ENCODE measurements at places on chromosomes 3 and 15.

GRCh38 chr3:194091141-194091540, 44.8 kb upstream of the HES1 start:
- no peak for DNase-seq

DNA sequence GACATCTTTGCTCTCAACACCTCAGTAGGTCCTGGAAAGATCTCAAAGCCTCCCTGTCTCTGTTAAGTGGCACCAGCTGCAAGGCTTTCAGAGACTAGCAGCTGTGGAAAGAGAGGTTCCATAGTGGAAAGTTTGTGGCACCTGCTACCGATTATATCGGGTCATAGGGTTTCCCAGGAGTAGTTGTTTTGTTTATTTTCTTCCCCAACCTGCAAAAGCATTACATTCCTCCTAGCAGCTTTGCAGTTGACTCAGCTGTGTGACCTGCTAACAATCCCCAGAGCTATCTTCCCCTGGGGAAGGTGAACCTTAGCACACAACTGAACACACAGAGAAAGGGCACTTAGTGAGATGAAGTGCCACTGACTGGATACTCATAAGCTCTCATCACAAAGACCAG, 598.9 kb upstream of the GRM7 start:
- DNase-seq: no peak

- DNase-seq: no peak
Observed at GRCh38 chr15:28106294-28107110, 7.4 kb upstream of the OCA2 start.

- peak; percentile 27 for DNase-seq
Observed at GRCh38 chr15:44550256-44550655, 13.3 kb downstream of the EIF3J start.

DNA sequence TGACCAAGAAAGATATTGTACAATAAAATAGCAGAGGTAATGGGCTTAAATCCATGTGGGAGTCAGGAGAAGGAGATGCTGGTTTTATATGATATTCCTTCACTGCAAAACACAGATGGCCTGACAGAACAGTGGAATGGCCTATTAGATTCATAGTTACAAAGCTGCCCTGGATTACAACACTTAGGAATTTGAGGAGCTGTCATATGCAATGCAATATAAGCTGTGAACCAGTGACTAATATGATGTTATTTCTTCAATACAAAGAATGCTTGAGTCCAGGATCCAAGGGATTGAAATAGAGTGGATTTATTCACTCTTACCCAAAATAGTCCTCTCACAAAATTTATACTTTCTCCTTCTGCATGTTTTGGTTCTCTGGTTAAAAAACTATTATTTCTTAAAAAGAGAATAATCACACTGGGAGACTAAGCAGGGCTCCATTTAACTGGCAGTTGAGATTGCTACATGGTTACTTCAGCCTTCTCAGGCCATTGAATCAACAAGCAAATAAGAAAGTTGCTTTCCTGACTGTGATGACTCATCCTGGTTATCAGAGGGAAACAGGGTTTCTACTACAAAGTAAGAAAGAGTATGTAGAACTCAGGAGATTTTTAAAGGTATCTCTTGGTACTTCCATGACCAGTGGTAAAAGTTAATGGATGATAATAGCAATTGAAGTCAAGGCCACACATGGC, 79.8 kb upstream of the ZPLD1 start:
- no peak for DNase-seq

- DNase-seq: no peak
Observed at GRCh38 chr15:46569781-46570180, 935.0 kb downstream of the SQOR start.

- no peak for DNase-seq
Observed at GRCh38 chr3:66338927-66339326, 118.1 kb downstream of the SLC25A26 start.

GRCh38 chr3:102866845-102867244, 432.0 kb downstream of the ZPLD1 start:
- no peak for DNase-seq
